ENCODE measurements at places on chromosomes 3 and 15.

- no peak for DNase-seq
Observed at GRCh38 chr15:49675041-49675440, 54.2 kb downstream of the DTWD1 start.

DNA sequence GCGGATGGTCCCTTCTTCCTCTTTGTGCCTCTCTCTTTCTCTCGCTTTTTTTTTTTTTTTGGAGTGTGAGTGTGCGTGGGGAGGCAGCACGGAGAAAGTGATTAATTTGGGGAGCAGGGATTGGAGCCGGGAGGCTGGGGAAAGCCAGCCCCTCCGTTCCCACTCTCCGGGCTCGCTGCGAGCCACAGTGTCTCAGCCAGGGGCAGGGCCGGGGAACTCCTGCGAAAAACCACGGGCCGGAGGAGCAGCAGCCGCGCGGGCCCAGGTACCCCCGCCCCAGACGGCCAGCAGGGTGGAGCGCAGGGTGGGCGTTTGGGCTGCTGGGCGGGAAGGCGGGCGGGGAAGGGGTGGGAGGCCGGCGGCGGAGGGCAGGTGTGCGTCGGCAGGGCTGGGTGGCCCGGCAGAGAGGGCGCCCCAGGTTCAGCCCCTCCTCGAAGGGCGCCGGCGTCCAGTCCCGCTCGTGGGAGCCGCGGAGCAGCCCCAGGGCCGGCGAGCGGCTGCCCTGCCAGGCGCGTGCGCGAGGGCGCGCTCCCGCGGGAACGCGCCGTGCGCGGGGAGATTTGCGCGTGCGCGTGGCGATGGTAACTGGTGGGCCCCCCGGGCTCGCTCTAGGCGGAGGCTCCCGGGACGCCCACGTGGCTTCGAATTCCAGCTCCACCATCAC, 1.4 kb downstream of the CHL1 start:
- peak; percentile 33 for DNase-seq

DNA sequence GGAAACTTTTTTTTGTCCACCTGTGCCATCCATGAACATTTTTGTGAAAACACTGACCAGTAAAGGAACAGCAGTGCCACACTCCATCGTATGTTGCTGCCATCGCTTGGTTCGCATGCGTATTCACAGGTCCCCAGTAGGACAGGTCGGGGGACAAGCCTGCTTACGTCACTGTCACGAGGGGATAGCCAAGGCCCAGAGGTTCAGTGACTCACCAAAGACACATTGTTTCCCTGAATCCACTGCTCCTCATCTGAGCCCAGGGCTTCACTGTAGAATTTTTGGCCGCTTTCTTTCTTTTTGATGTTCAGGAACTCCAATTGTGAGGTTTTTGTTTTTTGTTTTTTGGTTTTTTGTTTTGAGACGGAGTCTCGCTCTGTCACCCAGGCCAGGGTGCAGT, 5.9 kb downstream of the ADPRH start:
- DNase-seq: no peak

- no peak for DNase-seq
Observed at GRCh38 chr15:84983294-84983693, 1.6 kb downstream of the PDE8A start.

GRCh38 chr15:81901319-81901718, 144.5 kb downstream of the MEX3B start:
- no peak for DNase-seq

DNA sequence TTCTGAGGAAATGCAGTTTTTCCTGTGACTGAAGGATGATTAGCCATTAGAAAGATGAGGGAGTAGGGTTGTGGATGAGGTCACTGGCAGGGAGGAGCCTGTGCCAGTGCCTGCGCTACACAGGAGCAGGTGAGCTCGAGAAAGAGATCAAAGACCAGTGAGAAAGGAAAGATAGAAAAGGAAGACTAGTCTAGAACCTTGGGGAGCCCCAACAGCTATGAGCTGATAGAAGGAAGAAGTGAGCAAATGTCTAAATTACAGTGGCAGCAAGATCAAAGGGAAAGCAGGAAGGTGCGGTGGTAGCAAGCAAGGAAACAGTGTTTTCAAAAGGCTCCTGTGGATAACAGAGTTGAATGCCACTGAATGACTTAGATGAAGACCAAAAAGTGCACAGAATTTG, 39.6 kb downstream of the LNP1 start:
- no peak for DNase-seq

- DNase-seq: no peak
Observed at GRCh38 chr3:99783011-99783573, 34.6 kb upstream of the CMSS1 start.

DNA sequence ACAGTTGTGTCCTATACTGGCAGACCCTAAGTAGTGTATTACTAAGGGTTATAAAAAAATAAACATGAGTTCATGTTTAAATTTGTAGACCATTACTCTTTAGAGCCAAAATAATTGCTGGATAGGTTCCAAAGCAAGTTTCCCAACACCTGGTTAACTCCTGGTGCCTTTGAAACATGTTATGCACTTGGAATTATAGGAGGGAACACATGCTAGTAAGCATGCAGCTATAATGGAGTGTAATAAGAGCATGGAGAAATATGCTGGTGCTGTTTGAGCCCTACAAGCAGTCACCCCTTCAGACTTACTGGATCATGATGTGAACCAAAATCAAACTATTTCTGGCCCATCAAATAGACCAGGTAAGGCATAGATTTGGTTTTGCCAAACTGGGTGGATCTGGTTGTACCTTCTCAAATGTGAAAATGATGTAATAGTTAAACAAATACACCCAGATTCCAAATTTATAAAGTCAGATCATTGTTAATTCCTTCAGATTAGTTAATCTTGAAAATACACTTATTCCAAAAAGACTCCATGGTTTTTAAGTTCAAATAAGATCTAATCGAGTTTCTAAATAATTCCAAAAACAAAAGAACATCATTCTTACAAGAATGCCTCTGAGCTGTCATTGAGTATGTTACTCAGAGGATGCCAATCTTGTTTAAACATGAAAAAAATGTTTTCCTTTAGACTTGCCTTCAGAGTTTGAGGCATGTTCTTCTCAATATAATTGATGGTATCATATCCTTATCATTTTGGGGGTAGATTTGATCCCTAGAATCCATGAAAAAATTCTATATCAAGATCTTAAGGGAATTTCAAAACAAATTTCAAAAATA, 69.3 kb downstream of the LRRC28 start:
- no peak for DNase-seq

- DNase-seq: no peak
Observed at GRCh38 chr3:119626196-119626595, 28.5 kb downstream of the PLA1A start.

DNA sequence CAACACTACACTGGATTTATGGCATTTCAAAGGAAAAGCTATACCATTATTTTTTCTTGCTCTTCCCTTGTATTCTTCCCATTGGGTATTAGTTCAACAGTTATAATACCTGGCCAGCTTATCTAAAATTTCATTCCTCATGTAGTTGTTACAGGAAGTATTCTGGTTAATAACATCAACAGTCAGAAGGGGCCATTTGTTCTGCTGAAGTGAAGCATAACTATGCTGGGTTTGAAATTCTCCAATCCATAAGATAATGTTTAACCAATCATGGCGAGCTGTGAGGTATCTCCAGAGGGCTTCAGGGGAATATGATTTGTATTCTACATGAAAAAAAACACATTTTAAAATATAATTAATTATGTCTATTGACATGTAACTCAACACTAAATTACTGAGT, 43.4 kb downstream of the SPG11 start:
- no peak for DNase-seq

DNA sequence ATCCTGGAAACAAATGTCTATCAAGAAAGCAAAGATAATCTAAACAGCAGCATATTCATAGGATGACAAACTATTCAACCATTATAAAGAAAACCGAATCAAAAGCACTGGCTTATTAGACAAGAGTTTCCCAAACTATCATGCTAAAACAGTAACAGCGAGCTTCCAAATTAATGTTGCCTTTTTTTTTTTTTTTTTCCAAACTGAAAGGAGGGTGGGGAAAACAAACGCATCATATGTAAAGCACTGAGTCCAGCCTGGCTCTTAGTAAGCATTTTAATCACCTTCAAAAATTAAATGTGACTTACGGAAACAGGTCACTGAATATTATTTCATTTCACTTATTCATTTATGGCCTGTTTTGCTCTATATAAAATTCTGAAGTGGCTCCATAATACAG, 2.3 kb downstream of the TJP1 start:
- DNase-seq: no peak

- no peak for DNase-seq
Observed at GRCh38 chr3:71419369-71419768, 164.2 kb downstream of the FOXP1 start.

DNA sequence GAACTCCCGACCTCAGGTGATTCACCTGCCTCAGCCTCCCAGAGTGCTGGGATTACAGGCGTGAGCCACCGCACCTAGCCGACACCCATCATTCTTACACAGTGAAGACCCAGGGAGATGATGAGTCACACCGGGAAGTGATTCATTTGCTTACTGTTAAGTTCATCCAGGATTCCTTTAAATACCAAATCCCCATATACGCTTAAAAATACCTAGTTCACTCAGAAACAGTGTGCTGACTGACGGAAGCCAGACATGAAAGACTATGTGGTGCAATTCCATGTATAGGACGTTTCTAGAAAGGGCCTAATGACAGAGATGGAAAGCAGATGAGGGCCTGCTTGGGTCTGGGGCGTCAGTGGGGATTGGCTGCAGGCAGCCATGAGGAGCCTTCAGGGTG, 75.2 kb downstream of the APBA2 start:
- DNase-seq: no peak

GRCh38 chr3:109888026-109888425, 550.7 kb upstream of the DPPA4 start:
- DNase-seq: no peak
